ENCODE measurements at places on chromosomes 12 and 14.

DNA sequence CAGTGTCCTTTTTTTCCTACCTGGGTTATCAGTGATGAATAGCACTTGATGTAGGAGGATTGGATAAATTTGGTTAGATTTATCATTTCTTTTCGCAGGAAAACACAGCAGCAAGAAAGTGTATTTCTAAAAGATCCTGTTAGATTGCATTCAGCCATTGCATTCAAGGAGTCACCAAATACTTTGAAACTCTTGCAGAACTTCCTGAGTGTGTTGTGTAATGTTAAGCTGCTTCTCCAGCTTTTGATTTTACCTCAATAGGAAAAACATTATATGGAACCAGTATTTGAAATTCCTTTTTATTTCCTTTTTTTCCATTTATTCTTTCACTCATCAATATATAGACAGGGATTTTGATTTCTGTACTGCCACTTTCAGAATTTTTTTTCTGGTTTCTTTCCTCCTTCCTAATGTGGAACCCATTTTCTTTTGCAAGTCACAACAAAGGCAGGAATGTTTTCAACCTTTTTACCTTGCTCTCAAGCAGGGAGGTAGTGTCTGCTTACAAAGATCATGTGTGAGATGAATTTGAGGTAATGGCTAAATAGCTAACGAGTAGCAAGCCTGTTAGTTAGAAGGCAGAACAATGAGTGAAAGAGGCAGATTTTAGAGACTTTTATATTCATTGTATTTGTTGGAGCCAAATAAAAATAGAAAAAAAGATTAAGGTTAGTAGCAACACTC is 56.2 kb downstream of the PPHLN1 start:
- DNase-seq: no peak

- no peak for DNase-seq
Observed at GRCh38 chr12:31485571-31485970, 105.4 kb downstream of the DENND5B start.

- DNase-seq: peak; percentile 74
Observed at GRCh38 chr14:20434701-20435581, 1.0 kb downstream of the KLHL33 start.

GRCh38 chr14:89720076-89720687 is 234.3 kb downstream of the EFCAB11 start:
- DNase-seq: no peak

- DNase-seq: no peak
Observed at GRCh38 chr14:67436006-67436866, 24.3 kb upstream of the PLEK2 start.

GRCh38 chr12:2322554-2323120 is 269.9 kb downstream of the CACNA1C start:
- DNase-seq: no peak

DNA sequence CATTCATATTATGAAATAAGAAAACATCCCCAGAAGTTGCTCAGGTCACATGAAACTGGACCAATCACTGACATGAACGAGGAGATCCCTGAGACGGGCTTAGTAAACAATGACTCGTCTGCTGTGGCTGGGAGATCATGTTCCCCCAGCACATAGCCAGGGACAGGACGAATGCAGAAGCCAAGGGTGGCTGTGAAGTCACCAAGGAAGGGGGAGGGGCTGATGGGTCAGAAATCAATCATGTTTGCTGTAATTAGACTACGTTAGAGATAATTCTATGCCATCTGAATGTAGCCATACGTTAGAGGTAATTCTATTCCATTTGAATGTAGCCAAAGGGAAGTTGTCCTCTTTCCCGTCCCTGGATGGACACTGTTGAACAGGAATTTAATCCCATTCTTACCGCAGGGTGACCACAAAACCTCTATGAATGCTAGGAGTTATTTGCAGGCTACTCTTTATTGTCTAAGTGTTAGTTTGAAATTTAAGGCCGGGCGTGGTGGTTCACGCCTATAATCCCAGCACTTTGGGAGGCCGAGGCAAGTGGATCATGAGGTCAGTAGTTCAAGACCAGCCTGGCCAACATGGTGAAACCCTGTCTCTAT is 332.9 kb downstream of the TMEM132D start:
- no peak for DNase-seq

DNA sequence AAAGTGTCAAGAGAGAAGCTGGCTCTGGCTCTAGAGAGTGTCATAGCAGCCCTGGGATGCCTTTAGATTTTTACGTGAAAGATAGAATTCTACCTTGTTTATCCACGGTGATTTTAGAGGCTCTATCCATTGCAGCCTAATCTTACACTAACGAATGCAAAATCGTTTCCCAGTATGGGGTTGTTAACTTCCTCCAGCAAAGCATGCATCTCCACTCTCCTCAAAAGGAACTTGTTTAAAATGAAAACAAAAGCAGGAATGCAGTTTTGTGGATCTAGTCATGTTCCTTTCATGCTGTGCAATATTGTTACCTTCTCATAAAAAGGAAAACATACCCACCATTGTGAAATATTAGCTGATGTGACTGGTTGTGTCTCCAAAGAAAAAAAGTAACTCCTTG is 88.4 kb downstream of the ANO2 start:
- no peak for DNase-seq

DNA sequence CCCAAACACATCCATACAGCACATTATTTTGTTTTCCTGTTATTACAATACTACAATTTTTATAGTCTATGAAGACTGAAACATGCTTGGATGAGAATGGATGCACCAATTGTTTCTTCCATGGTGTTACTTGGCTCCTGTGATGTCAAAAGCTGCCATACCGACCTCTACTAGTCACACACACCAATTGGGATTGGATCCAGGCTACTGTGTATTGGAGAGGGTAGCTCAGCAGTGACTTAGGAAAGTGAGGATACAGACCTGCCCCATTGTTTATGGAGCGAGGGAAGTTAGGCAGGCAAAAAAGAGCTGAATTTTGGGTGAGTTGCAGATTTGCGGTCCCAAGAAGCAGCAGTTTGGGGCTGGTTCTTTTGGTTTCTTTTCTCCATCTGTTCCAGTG is 30.8 kb upstream of the AKAP6 start:
- no peak for DNase-seq

DNA sequence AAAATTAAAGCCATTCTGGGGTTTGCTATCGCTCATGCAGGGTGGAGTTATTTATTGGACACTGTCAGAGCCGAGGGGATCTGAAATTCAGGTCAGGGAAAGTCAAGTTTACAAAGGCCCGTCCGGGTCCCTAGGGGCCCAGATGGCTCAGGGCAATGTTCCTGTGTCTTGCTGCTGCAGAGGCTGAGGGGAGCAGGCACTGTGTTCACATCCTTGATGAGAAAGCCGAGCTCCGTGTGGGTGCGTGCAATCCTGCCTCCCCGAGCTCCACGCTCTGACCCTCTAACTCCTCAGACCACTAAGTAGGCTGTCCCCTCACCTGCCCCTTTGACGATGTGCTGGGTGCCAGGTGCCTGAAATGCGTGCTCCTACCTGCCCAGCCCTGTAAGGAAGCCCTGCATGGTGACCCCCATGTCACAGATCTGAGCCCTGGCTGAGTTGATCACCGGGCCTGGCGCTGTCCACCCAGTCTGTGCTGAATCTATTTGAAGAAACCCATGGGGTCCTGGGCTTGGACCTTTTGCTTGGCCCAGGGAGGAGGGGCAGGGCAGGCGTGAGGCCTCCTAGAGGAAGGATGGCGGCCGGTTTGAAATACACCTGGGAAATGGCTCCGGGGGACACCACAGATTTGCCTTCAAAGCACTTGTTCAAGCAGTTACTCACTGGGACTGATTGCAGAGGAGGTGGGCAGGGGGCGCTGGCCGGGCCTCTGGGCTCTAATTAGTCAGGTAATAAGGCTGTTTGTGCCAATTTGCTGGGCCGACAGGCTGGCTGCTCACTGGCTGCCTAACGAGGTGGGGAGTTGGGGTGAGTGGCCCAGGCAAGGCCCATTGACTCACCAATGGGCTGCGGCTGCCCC is 204.3 kb downstream of the KIF26A start:
- no peak for DNase-seq

DNA sequence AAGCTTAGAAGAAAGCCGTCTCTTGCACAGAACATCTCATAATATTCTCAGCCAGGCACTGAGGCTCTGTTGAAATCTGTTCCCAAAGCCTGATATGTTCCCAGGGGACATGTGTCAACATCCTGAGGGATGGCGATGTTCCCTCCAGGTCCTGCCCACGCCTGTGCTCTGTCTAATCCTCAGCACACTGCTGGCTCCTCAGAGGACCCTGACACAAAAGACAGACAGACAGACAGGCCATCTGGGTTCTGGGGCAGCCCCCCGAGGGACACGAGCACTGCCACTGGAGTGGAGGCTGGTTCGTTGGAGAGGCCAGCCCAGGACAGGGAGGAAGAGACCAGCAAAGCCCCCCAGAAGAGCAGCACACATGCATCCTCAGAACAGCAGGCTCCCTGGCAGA is 27.8 kb downstream of the CHGA start:
- DNase-seq: no peak

- DNase-seq: no peak
Observed at GRCh38 chr12:124302241-124302806, 7.4 kb downstream of the RFLNA start.

DNA sequence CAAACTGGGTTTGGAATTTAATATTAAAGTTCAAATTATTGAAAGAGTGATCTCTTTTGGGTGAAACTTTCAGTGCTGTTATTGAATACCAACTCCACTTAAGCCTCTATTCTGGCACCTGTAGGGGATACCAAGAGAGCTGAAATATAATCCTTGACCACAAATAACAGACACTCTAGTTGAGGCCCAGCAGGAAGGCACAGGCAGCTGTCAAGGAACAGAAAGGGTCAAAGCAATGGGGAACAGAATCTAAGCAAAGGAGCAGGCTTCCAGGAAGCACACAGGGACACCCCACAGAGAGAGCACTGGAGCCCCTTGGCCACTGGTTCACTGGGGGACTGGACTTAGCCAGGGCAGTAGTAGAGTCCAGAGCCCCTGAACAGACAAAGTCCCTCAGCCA is 120.9 kb upstream of the SFSWAP start:
- DNase-seq: no peak

DNA sequence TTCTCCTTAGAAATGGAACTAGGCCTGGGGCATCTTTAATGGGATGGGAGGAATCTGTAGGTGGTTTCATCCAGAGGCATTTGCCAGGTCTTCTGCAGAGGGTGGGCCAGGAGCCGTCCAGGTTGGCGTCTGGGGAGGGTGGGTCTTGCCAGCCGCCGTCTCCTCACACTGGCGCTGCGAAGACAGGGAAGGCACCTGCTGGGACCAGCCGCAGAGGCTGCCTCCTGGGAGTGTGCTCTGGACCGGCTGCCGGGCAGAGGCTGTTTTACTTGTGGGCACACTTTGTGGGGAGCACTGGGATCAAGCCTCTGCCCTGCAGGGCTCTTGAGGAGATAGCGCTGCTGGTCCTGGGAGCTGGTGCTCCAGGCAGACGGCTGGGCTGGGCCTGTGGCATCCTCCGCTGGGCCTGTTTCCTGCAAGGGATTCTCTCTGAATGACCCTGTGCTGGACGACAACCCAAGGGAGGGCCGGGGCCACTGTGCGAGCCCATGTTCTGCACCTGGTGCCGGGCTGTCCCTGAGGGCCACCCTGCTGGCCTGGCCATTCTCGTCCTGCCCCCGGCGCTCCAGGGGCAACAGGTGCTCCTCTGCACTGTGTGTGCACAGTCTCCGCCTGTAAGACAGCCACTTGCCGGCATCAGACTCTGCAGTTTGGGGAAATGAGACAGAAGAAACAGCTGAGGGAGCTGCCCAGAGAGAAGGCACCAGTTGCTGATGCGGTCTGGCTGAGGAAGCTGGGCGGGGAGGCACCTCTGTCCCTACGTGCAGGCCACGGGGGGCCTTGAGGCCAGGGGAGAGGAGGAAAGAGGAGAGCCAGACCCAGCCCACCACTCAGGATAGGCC is 10.0 kb upstream of the TEX22 start:
- DNase-seq: no peak

GRCh38 chr12:71092290-71092689 is 65.5 kb downstream of the TSPAN8 start:
- DNase-seq: no peak

DNA sequence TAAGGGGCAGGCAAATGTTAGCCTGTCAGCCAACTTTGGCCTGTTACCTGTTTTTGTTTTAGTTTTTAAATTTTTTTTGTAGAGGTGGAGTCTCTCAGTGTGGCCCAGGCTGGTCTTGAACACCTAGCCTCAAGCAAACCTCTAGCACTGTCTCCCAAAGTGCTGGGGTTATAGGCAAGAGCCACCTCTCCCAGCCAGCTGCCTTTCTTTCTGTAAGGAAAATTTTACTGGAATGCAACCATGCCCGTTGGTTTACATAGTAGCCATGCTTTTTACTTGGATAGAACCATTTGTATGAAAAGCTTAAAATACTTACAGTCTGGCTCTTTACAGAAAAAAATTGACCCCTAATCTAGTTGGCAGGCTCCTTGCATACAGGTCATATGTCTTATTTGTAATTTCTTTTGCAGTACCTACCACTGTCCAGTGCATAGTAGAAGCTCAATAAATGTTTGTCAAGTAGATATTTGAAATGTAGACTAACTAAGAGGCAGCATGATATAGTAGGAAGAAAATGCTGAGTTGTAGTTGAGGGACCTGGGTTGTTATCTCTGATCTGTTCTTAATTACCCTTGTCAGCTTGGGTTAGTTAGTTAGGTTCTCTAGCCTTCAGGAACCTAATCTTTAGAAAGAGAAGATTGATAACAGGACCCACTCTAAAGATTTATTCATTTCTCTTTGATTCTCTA is 4.7 kb downstream of the MDM2 start:
- no peak for DNase-seq

- no peak for DNase-seq
Observed at GRCh38 chr12:76180401-76181277, 96.2 kb upstream of the NAP1L1 start.

DNA sequence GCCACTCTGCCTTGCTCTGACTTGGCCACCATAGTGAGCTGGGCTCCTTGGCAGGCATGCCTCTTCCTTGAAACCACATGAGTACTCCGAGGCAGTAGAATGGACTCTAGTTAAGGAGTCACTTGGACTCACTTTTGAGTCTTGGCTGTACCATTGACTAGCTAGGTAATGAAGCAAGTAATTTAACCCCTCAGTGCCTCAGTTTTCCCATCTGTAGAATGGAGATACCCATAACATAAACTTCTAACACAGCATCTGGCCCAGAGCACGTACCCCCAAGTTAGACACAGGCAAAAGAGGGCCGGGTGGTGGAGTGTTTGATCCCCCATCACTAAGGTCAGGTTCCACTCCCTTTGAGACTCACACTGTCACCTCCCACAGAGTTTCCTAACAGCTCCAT is 8.3 kb downstream of the KRT77 start:
- DNase-seq: no peak

GRCh38 chr12:80617733-80618132 is 89.7 kb upstream of the MYF6 start:
- DNase-seq: no peak

DNA sequence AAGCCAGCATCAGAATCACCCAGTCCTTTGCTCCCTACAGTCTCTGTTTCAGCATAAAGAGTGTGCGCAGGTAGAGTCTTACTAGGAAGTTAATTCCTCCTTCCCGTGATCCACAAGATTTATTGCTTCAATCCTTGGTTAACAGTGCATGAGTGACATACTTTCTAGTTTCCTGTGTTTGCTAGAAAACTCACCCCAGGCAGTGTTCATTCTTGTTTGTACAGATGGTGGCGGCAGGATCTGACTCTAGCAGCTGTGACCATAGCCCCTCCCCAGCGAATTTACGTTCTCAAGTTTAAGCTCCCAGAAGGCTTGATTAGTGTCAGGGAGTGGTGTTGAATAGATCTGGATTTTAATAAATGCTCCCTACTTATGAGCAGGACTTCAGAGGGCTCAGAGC is 75.9 kb upstream of the ANO2 start:
- DNase-seq: no peak

GRCh38 chr14:54109521-54110120 is 153.0 kb upstream of the BMP4 start:
- no peak for DNase-seq

Data from ascending aorta (tissue), 2 donors.